MV-4-11 (cell line): ENCODE measurements at places on chromosomes 12 and 14.
A peak's percentile ranks its signal among the peaks of the same experiment; 100 is the strongest.

GRCh38 chr12:131390412-131391334, 320.2 kb upstream of the SFSWAP start:
- no peak for DNase-seq

- DNase-seq = peak; percentile 75
Observed at GRCh38 chr12:94725375-94726168, 75.2 kb upstream of the TMCC3 start.

- no peak for DNase-seq
Observed at GRCh38 chr14:51717766-51718165, 66.1 kb downstream of the FRMD6 start.

- DNase-seq = no peak
Observed at GRCh38 chr12:108240928-108241327, 98.2 kb downstream of the CMKLR1 start.
